ENCODE measurements at places on chromosomes 4 and X.

GRCh38 chrX:130952266-130953043 lies 49.4 kb upstream of the ENOX2 start:
- DNase-seq: no peak

DNA sequence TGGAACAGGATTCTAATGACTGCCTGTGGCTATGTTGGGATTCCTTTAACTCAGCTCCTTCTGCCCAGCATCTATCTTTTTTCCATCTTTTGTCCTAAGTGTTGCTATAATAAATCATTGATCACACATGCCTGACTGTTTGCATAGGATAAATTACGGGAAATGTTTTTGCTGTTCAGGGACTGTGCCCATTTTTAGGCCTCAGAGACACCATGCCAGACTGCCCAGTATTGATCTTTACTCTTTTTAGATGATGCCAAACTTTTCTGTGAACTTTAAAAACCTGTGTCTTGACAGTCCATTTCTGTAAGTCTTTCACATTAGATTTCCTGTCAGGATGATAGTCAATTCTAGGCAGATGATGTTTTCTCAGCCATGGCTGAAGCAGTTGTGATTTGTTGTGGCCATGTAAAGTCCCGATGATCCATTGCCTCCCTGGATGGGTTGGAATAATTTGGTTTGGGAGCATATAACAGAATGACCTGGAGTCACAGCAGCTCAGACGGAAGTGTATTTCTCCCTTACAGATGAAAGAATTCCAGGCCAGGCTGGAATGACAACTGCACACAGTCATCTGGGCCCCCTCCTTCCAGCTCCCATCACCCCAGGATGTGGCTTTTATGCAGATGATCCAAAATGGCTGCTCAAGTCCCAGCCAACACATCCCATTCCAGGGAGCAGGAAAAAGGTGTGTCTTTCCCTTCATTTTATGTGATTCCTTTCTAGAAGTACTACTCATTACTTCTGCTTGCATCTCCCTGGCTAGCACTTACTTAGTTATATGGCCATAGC lies 3.4 kb downstream of the HTT-AS start:
- DNase-seq: no peak

DNA sequence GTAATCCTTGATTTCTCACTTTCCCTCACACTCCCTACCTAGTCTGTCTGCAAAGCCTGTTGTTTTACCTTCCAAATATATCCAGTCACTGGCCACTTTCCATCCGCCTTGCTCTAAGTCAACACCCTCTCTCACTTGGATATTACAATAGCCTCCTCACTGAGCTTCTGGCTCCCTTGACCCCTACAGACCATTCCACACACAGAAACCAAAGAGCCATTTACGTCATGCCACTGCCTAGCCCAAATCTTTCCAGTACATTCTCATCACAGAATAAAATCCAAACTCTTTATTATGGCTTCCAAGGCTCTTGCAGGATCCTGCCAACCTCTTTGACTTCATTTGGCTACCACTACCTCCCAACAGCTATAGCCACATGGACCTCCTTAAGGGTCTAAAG lies 25.7 kb upstream of the ARHGEF9 start:
- no peak for DNase-seq

- no peak for DNase-seq
Observed at GRCh38 chr4:140099983-140100382, 54.0 kb downstream of the MAML3 start.

DNA sequence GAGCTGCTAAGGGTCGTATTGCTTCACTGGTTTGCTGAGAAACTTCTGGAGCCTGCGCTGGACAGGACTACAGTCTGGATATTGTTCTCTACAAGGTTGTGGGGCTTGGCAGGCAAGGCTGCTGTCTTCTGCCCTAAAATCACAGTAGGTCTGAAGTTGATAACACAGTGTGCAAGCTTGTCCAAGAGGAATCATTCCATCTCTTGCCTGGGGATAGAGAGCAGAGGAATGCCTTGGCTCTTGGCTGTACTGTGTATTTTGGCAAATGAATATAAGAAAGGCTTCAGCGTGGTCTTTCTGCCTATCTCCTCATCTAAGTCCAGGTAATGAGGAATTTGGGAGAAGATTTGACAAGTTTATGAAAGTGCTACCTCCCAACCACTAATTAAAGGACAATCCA lies 9.4 kb upstream of the RASL11B start:
- no peak for DNase-seq

DNA sequence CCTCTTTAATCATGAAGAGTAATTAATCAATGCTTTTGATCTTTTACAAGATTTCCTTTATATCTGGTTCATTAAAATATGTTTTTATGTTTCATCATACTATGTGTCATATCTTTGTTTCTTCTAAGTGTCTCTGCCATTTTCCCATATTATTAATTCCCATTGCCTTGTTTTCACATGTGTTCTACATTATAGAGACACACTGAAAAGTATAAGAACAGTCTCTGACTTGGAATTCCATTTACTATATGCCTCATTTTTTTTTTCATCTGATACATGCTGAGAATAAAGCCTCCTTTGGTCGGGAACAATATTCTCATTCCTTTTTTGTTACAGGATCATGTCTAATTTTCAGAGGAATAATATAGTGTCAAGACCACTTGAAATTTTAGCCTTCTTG lies 4.3 kb downstream of the BANK1 start:
- DNase-seq: no peak

DNA sequence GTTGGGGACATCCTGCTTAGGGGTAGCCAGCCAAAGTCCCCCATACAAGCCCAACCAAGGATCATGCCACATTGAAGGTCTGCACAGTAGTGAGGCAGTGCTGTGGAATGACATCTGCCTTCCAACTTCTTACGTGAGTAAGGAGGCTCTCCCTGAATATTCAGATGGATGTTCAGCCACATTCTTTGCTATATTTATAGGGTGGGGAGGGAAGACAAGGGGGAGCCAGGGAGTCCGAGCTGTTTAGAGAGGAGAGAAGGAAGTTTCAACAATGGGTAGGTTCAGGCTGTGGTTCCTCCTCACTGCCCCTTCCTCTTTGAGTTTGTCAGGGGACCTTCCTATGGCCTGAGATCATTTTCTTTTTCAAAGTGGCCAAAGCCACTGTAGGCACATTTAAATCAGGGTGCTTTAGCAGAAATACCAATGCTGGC lies 29.8 kb downstream of the MSN start:
- DNase-seq: peak; percentile 30

GRCh38 chrX:13165266-13166189 lies 121.1 kb upstream of the FAM9C start:
- no peak for DNase-seq

- DNase-seq: no peak
Observed at GRCh38 chr4:159776961-159777360, 674.1 kb downstream of the RAPGEF2 start.

- no peak for DNase-seq
Observed at GRCh38 chrX:9182041-9182440, 148.1 kb upstream of the FAM9B start.
